Neural crest cell (in vitro differentiated cells): ENCODE measurements at places on chromosomes 2 and 18. TPM values are rescaled to one million over a fixed set of nuclear protein-coding genes. Genes with fewer than 3 reads are reported as not detected.

- DNase-seq, result no peak
Observed at GRCh38 chr2:60794271-60794863, 38.3 kb downstream of the PAPOLG start.

DNA sequence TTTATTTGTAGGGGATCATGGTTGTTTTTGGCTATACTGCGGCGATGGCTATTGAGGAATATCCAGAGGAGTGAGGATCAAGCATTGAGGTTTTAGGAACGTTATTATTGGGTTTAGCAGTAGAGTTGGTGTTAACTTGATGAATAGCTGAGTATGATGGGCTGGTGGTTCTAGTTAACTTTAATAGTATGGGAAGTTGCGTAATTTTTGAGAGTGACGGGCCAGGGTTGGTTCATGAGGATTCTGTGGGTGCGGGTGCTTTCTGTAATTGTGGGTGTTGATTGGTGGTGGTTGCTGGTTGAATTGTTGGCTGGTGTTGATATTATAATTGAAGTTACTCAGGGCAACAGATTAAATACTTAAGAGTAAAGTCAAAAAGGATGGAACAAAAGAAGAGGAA is 6.0 kb upstream of the RAB6D start:
- no peak for DNase-seq

GRCh38 chr2:11898576-11898975 is 152.1 kb downstream of the LPIN1 start:
- no peak for DNase-seq

Gene GALNT14
- 1.4 and 1.5 TPM in 2 replicates for total RNA-seq

Gene KLHL29
- 7.3 and 8.4 TPM in 2 replicates for total RNA-seq

DNA sequence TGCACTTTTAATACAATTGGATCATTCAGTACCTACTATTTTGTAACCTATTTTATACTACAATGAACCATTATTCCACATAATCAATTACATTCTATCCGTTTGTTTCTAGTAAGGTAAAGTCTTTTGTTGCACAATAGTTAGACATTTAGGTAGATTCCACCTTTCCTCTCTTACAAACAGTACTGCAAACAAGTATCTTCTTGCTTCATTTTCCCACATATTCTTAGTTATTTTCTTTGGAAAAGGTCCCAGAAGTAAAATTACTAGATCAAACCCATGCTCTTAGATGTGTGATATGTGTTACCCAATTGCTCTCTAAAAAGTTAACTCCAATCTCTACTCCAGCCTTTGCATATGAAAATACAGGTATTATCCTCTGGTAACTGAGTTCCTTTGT is 49.6 kb downstream of the SPIRE1 start:
- no peak for DNase-seq

GRCh38 chr2:173762221-173762620 is 203.0 kb downstream of the SP3 start:
- no peak for DNase-seq

Gene MGAT4A
- total RNA-seq, result 11.5 and 12.2 TPM in 2 replicates

Gene DSEL
- 2.7 TPM in 2 replicates for total RNA-seq

DNA sequence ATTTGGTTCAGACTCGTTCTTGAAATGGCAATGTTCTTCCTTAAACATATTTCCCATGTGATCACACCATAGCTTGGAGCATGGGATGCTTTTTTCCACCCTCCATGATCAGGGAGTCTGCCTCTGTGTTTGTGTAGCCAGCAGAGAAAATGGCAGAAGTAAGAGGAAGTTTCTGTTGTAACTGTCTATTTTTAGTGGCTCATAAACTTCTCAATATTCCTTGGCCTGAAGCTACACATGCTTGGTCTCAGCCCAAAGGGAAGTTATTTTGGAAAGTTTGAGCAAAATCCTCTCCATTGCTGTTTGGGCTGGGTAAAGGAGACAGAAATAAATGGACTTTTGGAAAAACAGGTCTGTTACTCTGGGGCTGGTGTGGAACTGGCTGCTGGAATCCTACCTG is 33.4 kb upstream of the ITGA6 start:
- no peak for DNase-seq

Gene TM4SF20
- total RNA-seq, result not detected in 2 replicates

- DNase-seq, result no peak
Observed at GRCh38 chr18:62018034-62018758, 125.4 kb upstream of the RNF152 start.

Gene AQP12B
- total RNA-seq, result not detected in 2 replicates
